Mesothelial cell of epicardium (in vitro differentiated cells): ENCODE measurements at places on chromosomes 11 and 22.
A peak's percentile ranks its signal among the peaks of the same experiment; 100 is the strongest.

DNA sequence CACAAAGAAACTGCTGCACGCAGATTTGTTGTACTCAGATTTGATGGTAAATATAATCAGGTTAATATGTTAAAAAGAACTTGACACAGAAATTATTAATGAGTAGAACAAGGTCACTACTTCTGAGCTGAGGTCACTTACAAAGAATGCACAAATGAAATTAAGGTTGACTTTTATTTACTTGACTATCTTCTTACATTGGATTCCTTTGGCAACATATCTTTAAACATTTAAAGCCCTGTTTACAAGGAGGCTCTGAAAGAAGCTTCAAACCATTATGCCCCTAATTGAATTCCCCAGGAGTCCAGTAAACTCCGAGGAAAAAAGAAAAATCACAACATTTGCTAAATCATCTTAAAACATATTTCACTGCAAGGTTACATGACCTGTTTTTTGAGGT, 245.5 kb downstream of the SOX6 start:
- no peak for DNase-seq

DNA sequence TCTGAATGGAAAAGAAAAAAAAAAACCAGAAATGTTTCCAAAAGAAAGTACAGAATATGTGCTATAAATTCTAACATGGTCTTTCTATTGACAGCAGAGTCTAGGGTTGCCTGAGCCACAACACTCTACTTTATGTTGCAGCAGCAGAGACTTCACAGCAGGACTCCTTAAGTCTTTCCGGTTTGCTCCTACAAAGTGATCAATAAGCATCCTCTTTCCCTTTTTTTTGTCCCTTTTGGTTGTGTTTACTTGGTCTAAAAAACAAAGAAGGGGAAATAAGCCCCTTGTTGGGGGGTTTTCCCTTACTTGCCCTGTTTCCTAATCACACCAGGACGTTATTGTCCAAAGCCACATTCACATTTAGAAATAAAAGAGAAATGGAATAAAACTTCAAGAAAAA, 163.1 kb upstream of the MPPED2 start:
- no peak for DNase-seq

DNA sequence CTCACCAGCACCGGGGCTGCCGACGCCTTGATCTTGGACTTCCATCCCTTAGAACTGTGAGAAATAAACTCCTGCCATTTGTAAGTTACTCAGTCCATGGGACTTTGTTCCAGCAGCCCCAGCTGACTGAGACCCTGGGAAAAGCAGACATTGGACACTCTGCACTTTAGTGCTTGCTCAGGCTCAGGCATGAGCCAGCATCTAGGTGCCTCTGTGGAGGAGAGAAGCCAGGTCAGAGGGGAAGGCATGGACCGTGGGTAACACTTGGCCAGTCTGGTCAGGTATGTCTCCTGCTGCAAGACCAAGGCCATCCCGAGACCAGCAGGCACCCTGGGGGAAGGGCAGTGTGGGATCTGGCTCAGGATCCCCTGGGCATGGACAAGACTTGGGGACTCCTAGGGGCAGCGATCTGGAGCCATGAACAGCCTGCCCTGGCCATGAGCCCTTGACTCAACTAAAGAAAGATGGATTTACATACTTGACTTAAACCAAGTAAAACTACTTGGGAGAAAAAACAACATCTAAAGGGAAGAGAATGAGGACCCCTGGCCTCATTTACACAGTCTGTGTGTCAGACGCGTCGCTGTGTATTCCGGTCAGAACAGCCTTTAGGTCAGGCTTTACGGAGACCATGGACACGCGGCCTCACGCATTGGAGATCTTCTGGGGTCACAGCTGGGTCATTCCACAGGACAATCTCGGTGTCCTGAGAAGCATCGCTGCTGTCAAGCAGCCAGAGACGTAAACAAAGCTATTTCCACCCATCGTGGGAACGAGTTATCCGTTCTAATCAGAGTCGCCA, 497.1 kb downstream of the BRD1 start:
- peak; percentile 21 for DNase-seq

GRCh38 chr11:86990515-86990914, 35.3 kb upstream of the FZD4 start:
- DNase-seq: no peak

- no peak for DNase-seq
These were observed 23.8 kb downstream of the AMPD3 start for GRCh38 chr11:10478574-10479550.

- peak; percentile 43 for DNase-seq
These were observed 315.2 kb downstream of the BLID start for GRCh38 chr11:121800731-121801393.

DNA sequence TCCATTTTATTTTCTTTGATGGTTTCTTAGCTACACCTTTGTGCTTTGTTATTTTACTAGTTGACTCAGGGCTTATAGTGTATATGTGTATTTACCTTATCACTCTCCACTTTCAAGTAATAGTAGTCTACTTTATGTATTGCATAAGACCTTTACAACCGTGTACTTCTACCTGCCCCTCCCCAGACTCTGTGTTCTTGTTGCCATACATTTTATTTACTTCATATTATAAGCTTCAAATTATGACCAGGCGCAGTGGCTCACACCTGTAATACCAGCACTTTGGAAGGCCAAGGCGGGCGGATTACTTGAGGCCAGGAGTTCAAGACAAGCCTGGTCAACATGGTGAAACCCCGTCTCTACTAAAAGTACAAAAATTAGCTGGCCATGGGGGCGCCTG, 28.2 kb upstream of the CTSD start:
- no peak for DNase-seq

DNA sequence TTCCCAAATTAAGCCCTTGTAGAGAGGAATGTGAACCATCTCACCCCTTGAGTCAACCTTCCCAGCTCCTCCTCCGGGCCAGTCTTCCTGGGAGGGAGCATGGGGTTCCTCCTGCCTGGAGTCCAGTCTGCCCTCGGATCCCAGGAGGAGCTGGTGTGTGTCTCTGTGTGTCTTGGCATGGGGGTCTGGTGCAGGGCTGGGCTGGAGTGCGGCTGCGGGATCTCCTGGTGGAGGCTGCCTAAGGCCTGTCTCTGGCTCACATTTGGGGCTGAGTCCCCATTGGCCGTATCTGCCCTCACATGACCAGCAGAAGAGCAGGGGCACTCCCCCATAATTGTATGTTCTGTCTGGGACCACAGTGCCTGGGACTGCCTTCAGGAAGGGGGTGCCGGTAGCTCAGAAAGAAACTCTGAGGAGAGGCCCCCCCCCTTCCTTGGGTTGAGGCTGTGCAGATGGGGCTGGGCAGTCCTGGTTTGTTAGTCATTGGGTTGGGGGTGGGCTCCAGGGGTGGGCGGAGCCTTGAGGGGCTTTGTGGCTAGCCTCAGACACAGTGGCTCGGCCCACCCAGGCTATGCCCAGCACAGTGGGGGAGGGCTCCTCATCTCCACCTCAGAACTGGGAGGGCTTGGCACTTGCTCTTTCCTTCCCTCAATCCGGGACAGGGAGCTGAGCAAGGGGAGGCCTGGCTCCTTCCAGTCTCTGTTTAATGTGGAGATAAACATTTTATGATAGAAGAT, 2.9 kb downstream of the C1QTNF5 start:
- peak; percentile 46 for DNase-seq

DNA sequence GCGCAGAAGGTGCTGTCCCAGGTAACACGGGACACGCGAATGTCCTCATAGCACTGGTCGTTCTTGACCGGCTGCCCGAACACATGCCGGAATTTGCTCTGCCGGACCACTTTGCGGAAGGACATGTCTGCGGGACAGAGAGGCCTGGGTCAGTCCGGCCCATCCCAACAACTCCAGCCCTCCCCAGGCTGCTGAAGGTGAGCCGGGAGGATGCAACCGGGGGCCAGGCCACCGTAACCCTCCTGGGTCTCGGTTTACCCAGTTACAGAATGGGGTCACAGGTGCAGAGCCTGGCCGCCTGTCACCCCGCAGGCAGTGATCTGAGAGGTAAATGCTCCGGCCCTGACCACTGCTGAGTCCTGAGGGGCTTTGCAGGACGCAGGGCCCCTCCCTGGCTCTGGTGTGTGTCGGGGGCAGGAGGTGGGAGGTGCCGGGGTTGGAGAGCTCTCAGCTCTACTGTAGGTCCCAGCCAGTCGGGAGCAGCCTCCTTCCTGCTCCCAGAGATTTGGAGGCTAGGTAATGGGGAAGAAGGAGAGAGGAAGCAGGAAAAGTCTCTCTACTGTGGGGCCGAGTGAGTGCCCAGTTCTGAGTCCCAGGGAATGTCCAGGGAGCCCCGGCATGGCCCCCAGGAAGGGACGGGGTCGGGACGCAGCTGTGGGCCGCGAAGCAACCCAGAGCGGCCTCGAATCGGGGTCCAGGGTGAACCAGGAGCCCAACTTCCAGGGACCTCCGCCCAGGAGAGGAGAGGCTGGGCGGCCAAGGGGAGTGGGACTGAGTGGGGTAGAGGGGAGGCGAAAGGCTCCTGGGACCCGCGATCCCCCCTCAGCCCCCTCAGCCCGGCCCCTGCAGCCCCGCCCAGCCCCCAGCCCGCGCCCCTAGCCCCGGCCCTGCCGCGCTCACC, 522 bp downstream of the CORO1B start:
- DNase-seq: no peak

- no peak for DNase-seq
These were observed 11.4 kb upstream of the SEC14L3 start for GRCh38 chr22:30483169-30483568.

- DNase-seq: no peak
These were observed 2.8 kb upstream of the SYTL2 start for GRCh38 chr11:85813721-85814120.

DNA sequence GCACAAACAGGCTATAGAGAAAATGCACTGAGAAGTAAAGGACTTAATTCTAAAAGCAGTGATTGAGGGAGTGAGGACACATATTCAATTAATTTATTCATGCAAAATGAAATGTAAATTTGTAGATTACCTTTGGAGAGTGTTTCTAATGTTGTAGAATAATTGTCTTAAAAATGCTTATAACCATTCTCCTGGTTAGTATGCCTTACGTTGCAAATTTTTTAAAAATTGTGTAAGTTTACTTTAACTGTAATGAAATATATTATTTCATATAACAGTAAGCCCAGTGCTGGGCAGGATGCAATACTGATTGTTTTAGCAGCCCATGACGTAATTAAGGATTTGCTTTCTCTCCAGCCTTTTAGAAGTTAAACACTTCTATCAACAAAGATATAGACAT, 26.6 kb downstream of the OR52E1 start:
- no peak for DNase-seq

GRCh38 chr11:104934594-104934993, 33.8 kb downstream of the CASP4 start:
- no peak for DNase-seq

GRCh38 chr22:41445129-41446056, 1.2 kb downstream of the TOB2 start:
- DNase-seq: no peak

DNA sequence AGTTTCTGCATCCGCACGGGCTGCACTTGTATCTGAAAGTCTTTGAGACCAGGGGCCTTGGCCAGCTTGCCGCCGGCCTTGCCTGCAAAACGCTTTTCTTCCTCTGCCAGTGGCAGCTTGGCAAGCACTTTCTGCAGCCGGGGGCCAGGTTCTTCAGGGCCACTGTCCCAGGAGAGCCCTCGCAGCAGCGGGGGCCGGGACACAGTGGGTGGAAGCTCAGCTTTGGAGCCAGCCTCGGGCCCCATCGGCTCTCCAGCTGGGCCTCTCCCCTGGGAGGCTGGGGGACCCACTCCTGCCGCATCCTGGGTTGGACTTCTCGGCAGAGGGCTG, 57.5 kb upstream of the LYVE1 start:
- no peak for DNase-seq

GRCh38 chr11:90788961-90789360, 566.1 kb upstream of the CHORDC1 start:
- no peak for DNase-seq

GRCh38 chr11:57429946-57430345, 3.0 kb upstream of the SLC43A3 start:
- no peak for DNase-seq

- DNase-seq: no peak
These were observed 1299.3 kb downstream of the TBC1D22A start for GRCh38 chr22:48061726-48062125.

DNA sequence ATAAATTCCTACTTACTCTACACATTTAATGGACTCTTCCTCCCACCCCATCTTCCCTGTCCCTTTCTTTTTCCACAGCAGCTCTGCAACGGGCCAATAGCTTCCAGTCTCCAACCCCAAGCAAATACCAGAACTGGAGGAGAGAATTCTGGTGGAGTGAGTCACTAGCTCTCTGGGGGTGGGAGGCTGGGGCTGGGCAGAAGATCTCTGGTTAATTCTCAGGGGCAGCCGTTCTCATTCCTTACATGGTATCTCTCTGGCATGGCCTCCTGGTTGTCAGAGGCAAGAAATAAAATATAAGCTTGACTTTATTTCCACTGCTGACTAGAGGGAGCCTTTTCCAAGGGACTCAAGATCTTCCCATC, 90.4 kb upstream of the PARVA start:
- no peak for DNase-seq
